Left lung (tissue), 14 donors: ENCODE measurements at places on chromosomes 6 and 20.

DNA sequence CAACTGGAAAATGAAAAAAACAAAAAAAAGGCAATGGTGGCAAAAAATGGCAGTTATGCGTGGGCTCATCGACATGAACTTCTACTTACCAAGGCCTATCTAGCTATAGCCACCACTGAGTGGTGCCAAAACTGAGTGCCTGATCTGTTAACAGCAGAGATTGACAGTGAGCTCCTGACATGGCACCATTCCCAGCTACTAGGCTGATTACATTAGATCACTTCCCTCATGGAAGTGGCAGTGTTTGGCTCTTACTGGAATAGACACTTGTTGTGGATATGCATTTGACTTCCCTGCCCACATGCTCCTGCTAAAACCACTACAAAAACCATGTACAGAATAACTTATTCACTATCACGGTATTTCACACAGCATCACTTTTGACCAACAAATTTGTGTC, 216.1 kb upstream of the SGK1 start:
- no peaks in the 10 kb centered on the region for H3K27me3 ChIP-seq
- no peak overlapping the region for H3K27ac ChIP-seq
- H3K36me3 ChIP-seq: no peaks in the 10 kb centered on the region
- no peak overlapping the region for H3K4me3 ChIP-seq
- no peaks in the 10 kb centered on the region for H3K4me1 ChIP-seq

- no peak overlapping the region for H3K27ac ChIP-seq
- H3K36me3 ChIP-seq: no peaks in the 10 kb centered on the region
- peaks cover 11% of the 10 kb centered on the region for H3K4me1 ChIP-seq
- H3K27me3 ChIP-seq: no peaks in the 10 kb centered on the region
Measured at GRCh38 chr20:53713328-53714056, 119.9 kb upstream of the ZNF217 start.

DNA sequence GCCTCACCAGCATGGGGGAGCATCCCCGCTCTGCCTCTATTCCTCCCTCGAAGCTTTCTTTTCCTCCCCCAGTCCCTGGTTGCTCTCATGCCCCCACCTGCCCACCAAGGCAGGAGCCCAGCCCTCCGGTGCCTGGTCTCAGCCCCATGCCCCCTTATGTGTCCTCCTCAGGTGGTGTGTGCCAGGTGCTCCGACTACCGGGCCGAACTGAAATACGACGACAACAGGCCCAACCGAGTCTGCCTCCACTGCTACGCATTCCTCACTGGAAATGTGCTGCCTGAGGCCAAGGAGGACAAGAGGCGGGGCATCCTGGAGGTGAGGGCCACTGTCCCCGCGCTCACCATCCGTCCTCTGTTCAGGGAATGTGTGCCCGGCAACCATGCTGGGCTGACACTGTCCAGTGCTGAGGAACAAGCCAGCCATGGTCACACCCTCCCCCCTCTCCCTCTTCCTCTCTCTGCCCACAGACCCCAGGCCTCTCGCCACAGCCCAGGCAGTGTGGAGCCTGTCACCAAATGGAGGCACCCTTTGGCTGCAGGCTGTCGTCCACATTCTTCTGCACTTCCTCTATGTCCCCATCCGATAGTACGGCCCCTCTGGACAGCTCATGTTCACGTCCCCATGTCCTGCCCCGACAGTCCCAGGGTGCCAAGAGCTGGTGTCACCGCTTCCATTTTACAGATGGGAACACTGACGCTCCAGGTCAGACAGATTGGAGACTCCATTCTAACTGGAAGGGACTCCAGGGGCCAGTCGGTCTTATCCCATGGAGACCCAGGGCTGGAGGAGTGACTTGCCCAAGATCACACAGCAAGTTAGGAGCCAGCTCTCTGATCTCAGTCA, 20.4 kb downstream of the FGD2 start:
- peaks cover 35% of the 10 kb centered on the region for H3K4me1 ChIP-seq
- H3K4me3 ChIP-seq: no peak overlapping the region
- no peak overlapping the region for H3K27ac ChIP-seq
- peaks cover 59% of the 10 kb centered on the region for H3K36me3 ChIP-seq
- no peaks in the 10 kb centered on the region for H3K27me3 ChIP-seq
- DNase-seq: no peak

- no peak for DNase-seq
- H3K36me3 ChIP-seq: peaks cover 72% of the 10 kb centered on the region
Measured at GRCh38 chr6:34866509-34866908, 21.3 kb downstream of the TAF11 start.

- H3K4me1 ChIP-seq: peaks cover 4% of the 10 kb centered on the region
- no peak for DNase-seq
- H3K27me3 ChIP-seq: no peaks in the 10 kb centered on the region
- H3K4me3 ChIP-seq: no peak overlapping the region
Measured at GRCh38 chr20:58129721-58130151, 98.7 kb downstream of the ANKRD60 start.

DNA sequence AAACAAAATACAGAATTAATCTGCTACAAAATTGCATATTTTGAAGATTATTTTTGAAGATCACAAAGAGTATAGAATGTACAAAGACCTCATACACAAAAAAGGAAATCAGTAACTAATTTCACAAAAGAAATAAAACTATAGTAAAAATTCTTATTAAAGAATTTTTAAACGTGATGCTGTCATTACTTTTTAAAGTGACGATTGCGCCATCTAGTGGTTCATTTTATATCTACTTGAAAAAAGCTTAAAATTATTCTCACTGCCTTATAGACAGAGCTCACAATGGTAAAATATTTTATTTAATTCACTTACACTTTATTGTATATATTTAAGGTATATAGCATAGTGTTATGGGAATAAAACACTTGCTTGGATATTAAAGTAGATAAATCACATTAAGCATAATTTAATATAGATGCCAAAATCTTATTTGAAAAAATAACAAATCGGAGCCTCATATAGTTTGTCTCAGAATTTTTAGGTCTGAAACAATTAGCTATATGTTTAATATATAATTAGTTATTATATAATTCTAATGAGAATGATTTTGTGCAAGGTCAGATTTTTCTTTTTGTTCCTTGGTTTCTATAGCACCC, 128.8 kb downstream of the PHF3 start:
- H3K36me3 ChIP-seq: no peaks in the 10 kb centered on the region
- H3K4me3 ChIP-seq: no peak overlapping the region
- no peaks in the 10 kb centered on the region for H3K27me3 ChIP-seq
- DNase-seq: peak; percentile 46
- H3K4me1 ChIP-seq: no peaks in the 10 kb centered on the region
- H3K27ac ChIP-seq: no peak overlapping the region

- H3K27me3 ChIP-seq: no peaks in the 10 kb centered on the region
- H3K4me1 ChIP-seq: no peaks in the 10 kb centered on the region
- no peak overlapping the region for H3K4me3 ChIP-seq
- peaks cover 60% of the 10 kb centered on the region for H3K36me3 ChIP-seq
- H3K27ac ChIP-seq: no peak overlapping the region
Measured at GRCh38 chr6:144844596-144844995, 559.5 kb downstream of the UTRN start.
